ENCODE measurements at places on chromosomes 3 and 15.

GRCh38 chr3:140726066-140726465 lies 48.2 kb downstream of the TRIM42 start:
- DNase-seq, result no peak

DNA sequence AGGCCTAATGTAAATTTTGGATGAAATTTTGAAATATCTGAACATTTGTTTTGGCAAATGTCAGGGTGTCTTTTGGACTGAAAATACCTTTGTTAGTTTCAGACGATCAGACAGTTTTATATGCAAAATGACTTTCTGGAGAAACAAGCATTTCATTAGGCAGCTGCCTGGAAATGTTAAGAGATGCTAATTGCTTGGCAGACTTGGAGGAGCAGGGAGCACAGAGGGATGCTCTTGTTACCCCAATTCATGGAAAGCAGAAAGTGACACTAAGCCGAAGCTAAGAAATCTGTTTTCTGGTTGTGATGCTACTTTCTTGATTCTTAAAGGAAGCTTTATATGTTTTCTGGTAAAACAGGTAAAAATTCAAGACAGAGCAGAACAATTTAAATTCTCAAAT lies 204.3 kb upstream of the GBE1 start:
- no peak for DNase-seq

DNA sequence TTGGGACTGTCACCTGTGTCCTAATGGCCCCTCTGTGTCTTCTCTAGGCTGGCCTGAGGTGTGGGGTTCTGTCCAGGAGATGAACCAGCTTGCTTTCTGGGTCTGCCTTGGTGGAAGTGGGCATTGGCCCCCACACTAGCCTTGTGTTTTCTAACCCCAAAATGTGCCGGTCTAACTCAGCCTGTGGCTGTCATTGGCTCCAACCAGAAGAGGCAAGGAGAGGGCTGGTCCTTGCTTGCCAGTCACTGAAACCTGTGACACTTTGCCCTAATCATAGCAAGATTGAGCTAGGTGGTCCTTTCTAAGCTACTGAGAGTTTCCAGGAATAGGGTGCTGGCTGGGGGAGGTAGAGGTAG lies 2.2 kb downstream of the C15orf39 start:
- DNase-seq, result no peak

DNA sequence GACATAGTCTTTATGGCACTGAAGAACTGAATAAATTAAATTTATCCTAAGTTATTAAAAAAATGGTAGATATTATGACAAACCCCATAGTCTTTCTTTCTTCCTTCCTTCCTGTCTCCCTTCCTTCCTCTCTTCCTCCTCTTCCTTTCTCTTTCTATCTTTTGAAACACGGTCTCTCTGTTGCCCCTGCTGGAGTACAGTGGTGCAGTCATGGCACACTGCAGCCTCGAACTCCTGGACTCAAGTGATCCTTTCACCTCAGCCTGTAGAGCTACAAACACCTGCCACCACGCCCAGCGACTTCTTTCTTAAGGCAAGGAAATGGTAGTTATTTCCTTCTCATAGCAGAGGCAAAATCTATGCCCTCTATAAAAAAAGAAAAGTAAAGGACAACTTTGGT lies 354.6 kb downstream of the GAP43 start:
- no peak for DNase-seq

DNA sequence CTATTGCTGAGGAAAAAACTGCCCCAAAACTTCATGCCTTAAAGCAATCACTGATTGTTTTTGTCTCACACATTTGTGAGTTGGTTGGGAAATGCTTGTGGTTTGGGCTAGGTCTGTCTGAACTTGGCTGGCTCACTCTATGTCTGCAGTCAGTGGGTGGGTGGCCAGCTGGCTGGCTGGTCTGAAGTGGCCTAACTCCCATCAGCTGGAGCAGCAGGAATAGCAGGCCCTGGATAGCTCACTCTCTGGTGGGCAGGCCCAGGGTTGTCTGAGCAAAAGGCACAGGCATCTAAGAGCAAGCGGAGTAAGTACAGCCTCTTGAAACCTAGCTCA lies 37.7 kb upstream of the PRR20G start:
- no peak for DNase-seq

Data from NCI-H1417 treated with DMSO at 0.1 percent for 48 hours (cell line).